ENCODE measurements at places on chromosomes 6 and 20. TPM values are rescaled to one million over a fixed set of nuclear protein-coding genes. Genes with fewer than 3 reads are reported as not detected.
A peak's percentile ranks its signal among the peaks of the same experiment; 100 is the strongest.

OR2J3 gene
- total RNA-seq: not detected

BACH2 gene
- total RNA-seq: 2.6 TPM

SEL1L2 gene
- total RNA-seq: not detected

GRCh38 chr6:121868206-121868605, 432.8 kb downstream of the GJA1 start:
- no peak for DNase-seq

DNA sequence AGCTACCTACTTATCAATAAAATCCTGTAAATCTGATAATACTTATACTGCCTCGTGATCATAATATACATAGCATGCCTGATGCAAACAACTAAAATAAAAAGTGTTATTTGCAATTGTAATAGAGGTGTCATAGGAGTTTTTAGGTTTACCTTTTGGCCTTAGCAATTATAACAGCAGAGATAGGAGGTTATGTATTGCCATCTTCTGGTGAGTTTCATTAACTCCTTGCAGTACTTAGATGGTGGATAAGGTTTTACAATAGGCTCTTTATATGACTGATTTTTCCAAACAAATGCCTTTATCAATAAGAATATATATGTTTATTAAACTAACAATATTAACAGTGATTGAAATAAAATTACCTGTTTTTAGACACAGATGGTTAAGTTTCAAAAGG, 27.8 kb upstream of the MYCT1 start:
- no peak for DNase-seq

DNA sequence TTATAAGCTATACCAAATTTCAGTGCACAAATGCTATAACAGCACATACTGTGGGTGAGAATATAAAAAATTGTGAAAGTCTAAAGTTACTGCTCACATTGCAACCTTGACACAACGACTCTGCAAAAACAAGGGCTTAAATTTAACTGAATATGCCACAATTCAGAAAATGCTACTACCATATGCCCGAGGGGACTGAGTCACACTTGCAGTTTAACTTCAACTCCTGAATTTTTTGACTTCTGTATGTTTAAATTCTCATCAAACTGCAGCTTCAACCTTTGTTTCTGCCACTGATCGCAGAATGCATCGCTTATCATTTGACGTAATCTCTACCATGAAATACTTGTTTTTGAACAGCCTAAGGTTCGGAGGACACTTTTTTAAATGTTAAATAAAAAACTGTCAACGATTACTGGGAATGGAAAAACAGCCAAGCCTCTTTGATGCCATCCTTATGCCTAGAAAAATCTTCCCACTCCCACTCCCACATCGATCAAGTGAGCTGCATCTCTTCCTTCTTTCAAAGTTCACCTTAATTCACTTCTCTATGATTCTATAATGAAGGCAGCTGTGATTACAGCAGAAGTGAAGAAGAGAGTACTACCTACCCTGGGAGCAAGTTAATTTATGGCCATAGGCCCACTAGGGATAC, 136.5 kb downstream of the ATXN1 start:
- DNase-seq: no peak

GRCh38 chr20:63517376-63518309, 2.9 kb upstream of the PPDPF start:
- DNase-seq: no peak

- no peak for DNase-seq
Observed at GRCh38 chr6:143014764-143015163, 45.9 kb upstream of the AIG1 start.

DNA sequence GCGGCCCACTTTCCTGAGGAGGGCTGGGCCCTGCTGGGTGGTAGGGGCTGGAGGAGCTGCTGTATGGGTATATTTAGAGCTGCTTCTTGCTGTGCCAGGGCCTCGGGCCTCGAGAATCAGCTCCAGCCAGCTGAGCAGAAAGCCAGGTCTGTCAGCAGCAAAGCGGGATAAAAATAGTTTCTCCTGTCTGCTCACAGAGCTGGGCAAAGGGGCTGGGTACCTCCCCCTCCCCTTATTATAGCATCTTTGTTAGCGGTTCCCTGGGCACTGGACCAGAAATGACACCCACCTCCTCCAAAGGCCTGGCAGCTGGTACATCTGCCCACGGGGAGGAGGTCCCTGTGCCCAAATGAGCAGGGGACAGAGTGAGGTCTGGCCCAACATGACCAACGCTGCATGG, 6.0 kb downstream of the SCRT2 start:
- no peak for DNase-seq

- DNase-seq: peak; percentile 76
Observed at GRCh38 chr6:166906376-166907044, 49.8 kb downstream of the RNASET2 start.

- no peak for DNase-seq
Observed at GRCh38 chr20:43323592-43323991, 133.9 kb upstream of the PTPRT start.

GRCh38 chr20:53202777-53203176, 230.6 kb downstream of the TSHZ2 start:
- DNase-seq: no peak

GRCh38 chr6:54910921-54911320, 64.3 kb downstream of the FAM83B start:
- DNase-seq: no peak

DNA sequence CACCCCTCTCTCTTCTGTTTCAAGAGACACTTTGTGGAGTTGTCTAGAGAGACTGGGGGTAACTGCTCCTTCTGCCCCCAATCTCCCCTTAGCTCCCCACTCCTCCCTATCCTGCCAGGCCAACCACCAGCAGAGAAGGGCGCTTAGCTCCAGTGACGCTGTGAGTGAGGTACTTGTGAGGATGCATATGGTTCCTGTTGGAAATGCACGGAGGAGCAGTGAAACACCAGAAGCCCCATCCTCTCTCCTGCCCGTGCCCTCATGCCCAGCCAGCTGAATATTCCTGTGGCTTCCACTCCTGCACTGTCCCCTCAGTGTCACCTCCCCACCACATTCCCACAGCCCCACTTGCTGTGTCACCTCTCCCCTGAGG, 11.9 kb downstream of the NT5E start:
- no peak for DNase-seq

GRCh38 chr6:157520596-157521361, 139.8 kb downstream of the ZDHHC14 start:
- DNase-seq: peak; percentile 48

All from osteocyte (in vitro differentiated cells).